ENCODE measurements at places on chromosomes 4 and X.

DNA sequence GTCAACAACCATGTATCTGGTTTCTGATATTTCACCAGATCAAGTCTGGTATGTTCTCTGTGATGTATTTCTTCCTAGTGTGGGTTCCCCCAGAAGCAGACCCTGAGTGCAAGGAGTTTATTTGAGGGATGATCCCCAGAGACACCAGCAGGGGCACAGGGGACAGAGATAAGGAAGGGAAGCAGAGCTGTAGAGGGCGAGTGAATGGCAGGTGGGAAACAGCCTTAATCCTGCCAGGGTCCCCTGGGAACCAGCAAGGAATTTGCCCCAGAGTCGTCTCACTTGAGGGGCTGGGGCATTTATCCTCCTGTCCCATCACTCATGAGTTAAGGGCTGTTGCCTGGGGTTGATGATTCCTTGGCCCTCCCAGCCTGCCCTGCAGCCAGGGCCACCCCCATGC is 206.4 kb upstream of the BCOR start:
- DNase-seq = no peak

DNA sequence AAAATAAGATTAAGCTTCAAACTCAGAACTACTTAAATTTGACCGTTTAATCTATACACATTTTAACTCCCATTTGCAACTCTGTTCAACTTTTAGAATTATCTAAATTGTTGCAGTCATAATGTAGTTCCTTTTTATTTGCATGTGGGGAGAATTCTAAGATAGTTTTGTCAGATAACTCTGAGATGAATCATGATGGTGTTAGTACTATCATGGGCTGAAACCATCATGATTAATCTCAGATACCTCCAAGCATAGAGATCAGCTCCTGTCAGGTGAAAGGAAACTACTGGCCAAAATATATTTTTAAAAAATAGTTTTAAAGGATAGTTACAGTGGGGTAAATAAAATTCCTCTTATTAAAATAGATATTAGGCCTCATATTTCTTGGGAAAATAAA is 39.0 kb downstream of the FBXO8 start:
- DNase-seq = no peak

GRCh38 chrX:150200361-150200760 is 162.8 kb upstream of the MAMLD1 start:
- DNase-seq = no peak

DNA sequence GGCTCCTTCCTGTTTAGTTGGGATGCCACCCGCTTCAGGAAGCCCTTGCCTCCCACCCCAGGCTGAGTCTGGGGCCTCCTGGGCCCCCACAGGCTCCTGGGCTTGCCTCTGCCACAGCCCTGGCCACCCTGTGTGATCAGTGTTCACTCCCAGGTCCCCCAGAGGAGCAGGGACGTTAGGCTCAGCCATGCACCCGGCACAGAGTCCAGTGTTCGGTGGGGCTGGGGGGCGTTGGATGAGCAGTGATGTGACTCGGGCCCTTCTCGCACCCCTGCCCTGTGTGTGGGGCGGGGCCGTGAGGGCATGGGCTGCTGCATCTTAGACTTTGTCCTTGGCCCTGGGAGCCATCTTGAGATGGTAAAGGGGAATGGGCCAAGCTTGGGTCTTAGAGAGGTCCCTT is 29.9 kb upstream of the HTRA3 start:
- no peak for DNase-seq

GRCh38 chr4:103010804-103011203 is 8.7 kb downstream of the SLC9B1 start:
- DNase-seq = no peak

- DNase-seq = no peak
Measured at GRCh38 chr4:145873901-145874300, 64.7 kb downstream of the ZNF827 start.

DNA sequence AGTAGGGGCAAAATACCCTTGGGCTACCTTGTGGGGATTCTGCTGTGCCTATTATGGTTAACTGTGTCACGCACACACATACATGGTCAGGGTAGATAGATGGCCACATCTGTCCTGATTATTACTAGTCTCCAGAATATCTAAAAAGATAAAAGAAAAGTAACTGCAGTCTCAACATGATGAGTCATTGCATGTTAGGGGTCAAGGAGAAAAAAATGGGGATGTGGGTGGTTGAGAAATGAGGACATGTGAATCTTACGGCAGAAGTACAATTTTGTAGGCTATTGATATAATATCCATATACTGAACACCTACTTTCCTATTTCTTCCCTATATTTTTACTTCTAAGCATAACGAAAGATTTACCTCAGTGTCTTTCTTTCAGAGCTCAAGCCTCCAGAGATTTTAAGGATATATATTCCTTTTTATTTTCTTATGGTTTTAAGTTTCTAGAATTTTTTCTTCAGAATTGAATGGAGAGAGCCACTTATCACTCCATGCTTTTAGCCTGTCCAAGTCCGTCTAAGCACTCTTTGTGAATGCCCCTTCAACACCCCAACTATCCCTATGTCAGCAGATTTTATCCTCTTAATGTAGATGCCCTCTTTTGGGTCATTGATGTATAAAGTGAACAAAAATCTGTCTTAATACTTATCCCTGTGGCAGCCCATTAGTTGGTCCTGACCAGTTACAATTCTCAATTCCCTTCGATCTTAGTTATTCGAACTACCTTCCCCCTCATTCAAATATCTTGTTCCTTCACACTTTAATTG is 642.2 kb downstream of the IQCM start:
- no peak for DNase-seq

- DNase-seq = no peak
Measured at GRCh38 chrX:72492499-72492898, 80.1 kb downstream of the HDAC8 start.

GRCh38 chrX:133994576-133994975 is 9.2 kb upstream of the GPC3 start:
- DNase-seq = no peak

GRCh38 chr4:31334086-31334910 is 614.1 kb downstream of the PCDH7 start:
- no peak for DNase-seq

GRCh38 chr4:152594978-152595925 is 59.4 kb upstream of the FBXW7 start:
- DNase-seq = no peak

DNA sequence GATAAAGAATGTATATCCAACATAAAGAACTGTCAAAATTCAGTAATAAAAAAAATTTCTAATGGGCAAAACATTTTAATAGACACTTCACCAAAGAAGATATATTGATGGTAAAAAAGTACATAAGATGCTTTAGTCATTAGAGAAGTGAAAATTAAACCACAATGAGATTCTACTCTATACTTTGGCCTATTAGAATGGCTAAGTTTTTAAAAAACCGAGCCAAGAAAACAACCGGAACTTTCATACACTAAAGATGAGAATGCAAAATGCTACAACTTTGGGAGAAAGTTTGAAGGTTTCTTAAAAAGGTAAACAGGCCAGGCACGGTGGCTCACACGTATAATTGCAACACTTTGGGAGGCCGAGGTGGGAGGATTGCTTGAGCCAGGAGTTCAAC is 20.8 kb downstream of the CNOT6L start:
- DNase-seq = no peak

- DNase-seq = no peak
Measured at GRCh38 chr4:11525085-11525484, 96.4 kb upstream of the HS3ST1 start.

- DNase-seq = no peak
Measured at GRCh38 chr4:81915430-81915829, 443.7 kb upstream of the RASGEF1B start.

DNA sequence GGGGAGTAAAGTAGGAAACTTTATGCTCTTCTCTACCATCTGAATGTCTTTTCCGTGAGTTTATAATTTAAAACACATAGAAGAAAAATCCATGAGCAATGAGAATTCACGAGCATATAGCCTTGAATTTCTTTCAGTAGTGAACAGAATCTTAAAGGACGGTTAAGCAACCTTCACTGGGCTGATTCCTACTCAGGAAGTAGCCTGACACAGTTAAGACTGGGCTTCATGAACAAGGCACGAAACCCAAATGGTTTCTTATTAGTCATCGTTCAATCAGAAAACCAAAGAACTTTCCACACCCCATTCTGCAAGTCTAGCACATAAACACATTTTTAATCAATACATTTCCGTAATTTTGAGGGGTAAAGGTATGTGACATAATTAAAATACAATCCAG is 95.8 kb downstream of the SH3KBP1 start:
- DNase-seq = no peak

- DNase-seq = no peak
Measured at GRCh38 chr4:53558065-53558801, 33.1 kb downstream of the LNX1 start.

DNA sequence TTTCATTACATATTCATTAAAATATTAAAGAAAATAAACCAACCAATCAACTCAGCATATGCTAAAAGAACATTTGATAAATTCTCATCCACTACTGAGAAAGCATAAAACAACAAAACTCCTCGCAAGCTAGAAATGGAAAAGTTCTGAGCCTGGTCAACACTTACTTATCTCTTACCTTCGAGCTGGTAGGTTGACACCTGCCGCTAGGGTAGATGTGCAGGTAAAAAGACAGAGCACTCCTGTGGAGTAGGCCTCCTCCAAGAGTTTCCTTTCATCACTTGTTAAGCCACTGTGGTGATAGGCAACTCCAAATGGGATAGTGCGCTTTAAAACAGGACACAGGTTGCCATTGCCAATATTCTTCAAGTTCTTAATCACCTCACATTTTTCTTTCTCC is 18.9 kb downstream of the HELQ start:
- no peak for DNase-seq

DNA sequence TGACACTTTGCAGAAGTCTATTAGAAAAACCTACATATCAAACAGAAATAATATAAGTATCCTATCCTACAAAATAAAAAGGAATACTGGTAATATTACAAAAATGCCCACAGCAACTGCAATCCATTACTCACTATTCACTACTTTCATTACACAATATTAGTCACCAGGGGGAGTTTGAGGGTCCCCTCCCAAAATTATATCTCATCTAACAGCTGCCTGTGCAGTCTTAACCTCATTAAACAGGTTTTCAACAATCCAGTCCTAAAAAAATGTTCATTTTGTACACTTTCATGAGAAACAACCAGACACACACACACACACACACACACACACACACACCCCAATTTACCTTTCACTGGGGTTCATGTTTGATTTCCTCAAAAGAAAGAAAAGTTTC is 2.9 kb downstream of the CLOCK start:
- no peak for DNase-seq

- DNase-seq = no peak
Measured at GRCh38 chr4:153570228-153570973, 104.2 kb downstream of the TMEM131L start.

- DNase-seq = no peak
Measured at GRCh38 chr4:101066626-101067170, 280.6 kb downstream of the PPP3CA start.

- DNase-seq = no peak
Measured at GRCh38 chr4:163598028-163598427, 103.5 kb downstream of the TMA16 start.

GRCh38 chr4:151629097-151629783 is 131.6 kb downstream of the GATB start:
- no peak for DNase-seq

DNA sequence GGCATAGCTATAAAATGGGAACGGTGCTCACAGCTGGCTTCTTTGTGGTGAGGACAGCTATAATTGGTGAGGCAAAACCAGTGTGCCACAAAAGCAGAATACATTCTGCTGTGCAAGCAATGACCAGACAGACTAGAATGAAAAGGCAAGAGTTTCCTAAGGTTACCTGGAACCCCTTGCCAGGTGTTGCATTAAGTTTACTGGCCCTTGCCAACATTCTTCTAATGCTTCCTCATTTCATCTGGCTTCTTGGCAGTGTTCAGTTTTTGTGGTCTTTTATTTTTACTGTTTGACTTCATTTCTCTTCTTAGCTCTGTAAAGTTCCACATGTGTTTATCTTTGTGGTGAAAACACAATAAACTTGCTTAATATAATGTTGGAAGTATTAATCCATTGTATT is 131.4 kb downstream of the PTTG2 start:
- DNase-seq = no peak

DNA sequence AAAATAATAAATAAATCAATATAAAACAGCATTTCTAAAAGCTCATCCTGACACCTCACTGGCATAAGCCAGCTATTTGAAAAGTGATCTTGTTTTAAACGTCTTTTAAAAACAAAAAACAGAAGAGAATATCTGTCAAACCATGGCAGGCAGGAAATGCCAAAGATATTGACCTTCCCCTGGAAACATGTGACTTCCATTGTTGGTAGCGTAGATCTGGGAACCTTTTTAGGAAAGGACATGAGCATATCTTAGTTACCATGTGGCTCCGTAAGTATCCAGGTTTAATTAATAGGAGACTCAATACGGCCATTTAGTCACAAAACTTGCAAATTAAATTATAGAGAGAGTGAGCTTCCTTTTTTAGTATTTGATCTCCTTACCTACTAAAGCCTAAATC is 83.0 kb upstream of the KLHL4 start:
- DNase-seq = no peak

DNA sequence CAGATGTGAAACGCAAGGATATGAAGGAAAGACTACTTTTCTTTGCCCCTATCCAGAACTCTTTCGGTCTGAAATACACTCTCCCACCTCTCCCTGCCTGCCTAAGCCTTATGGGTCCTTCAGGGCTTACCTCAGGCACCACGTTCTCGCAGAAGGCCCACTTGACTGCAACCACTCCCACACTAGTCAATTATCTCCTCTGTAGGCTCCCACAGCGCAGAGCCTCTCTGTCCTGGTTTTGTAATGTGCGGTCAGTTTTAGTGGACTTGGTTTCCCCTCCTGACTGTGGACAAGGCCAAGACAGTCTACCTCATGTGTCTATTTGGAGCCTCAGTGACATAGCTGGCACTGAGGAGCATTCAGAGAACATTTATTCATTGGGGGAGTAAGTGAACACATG is 11.1 kb downstream of the CNGA2 start:
- DNase-seq = no peak

- DNase-seq = no peak
Measured at GRCh38 chrX:23779025-23779424, 3.9 kb upstream of the SAT1 start.

GRCh38 chr4:42350611-42351182 is 46.6 kb upstream of the SHISA3 start:
- no peak for DNase-seq

DNA sequence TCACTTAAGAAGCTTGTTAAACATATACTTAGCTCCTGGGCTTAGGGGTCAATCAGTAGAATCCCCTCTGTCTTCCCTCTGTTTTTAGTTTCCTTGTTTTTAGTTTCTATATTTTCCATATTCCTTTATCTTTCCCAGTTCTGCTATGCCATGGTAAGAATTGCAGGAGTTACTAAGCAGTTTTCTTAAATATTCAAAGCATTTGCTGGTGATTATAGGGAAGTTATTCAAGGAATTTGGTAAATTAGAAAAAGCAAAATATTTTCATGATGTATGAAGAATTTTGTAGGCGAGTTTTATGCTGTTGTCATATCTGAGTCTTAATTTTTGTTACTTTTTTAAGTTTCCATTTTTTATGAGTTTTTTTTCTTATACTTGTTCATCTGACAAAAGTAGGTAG is 91.6 kb upstream of the NUDT6 start:
- no peak for DNase-seq

DNA sequence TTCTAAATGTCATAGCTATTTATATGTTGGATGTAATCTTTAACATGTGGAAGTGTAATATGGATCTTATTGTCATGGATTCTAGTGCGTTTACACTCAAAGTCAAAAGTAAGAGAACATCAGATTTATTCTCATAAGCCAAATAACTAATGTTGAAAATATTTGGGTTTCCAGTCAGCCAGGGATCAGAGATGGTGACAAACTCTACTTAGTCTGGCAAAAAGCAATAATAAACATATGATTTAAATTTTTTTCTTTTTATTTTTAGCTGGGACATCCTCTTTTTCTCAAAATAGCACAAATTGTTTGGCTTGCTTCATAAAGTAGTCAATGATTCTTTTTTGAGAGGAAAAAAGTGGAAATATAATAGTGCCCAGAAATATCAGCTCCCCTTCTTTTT is 392.3 kb downstream of the ARHGAP24 start:
- DNase-seq = no peak

Data from NCI-H1436 (cell line).